ENCODE measurements at places on chromosomes 3 and 15.

- DNase-seq: no peak
These were observed 15.3 kb upstream of the RAMAC start for GRCh38 chr15:82970696-82971095.

- DNase-seq: no peak
These were observed 21.6 kb downstream of the ANAPC13 start for GRCh38 chr3:134464064-134464688.

DNA sequence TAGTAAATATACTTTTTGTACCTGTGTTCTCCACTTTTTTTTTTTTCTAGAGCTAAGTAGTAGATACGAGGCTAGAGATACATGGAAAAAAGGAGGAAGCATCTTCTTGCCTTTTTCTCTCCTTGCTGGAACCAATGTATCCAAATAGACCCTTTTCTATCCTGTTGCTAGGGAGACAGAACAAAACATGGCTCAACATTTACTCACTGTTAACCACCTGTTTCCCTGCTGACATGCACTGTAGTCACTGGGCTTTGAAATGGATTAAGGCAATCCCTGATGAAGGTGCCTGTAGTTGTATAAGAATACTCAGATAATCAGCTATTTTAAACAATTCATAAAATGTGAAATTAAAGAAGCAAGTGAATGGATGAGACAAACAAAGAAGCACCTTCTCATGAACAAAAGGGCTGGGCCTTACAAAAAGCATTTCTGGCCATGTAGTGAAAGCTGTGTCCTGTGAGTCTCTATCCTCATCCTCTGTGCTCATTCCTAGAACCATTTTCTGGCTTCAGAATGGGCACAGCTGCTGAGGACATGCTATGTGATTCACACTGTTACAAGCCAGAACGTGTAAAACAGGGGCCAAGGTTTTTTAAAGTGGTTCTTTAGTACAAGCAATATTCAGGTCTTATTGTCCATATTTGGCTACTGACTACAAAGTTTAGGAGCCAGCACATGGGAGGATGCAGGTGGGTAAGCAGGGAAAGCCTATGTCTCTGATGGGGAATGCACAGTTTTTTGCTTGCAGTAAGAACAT lies 100.4 kb upstream of the NDN start:
- no peak for DNase-seq

- no peak for DNase-seq
These were observed 43.7 kb upstream of the KCNMB2 start for GRCh38 chr3:178492491-178492890.

GRCh38 chr15:57044970-57045369 lies 126.5 kb downstream of the TCF12 start:
- DNase-seq: no peak

GRCh38 chr3:98070840-98071239 lies 16.1 kb upstream of the OR5AC2 start:
- DNase-seq: no peak

DNA sequence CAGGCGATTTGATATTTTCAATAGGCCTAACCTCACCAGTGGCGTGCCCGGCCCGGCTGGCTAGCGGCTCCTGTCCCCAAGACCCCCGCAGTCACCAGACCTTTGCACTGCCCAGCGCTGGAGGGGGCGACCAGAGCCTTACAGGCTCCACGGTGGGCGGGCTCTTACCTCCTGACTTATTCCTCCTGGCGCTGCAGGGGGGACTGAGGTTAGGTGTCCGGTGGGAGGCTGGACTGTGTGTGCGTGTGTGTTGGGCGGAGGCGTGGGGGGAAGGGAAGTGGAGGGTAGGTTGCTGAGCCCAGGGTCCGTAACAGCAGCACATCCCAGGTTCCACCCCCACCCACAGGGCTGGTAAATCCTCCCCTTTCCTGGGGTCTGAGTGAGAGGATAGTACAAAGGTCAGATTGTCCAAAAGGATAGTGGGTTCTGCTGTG lies 27.5 kb upstream of the THRB start:
- DNase-seq: no peak
